Small intestine (tissue), 16 donors: ENCODE measurements at places on chromosomes 2 and 18. TPM values are rescaled to one million over a fixed set of nuclear protein-coding genes. Genes with fewer than 3 reads are reported as not detected.

UGT1A9 gene
- polyA plus RNA-seq = not detected

CFC1 gene
- polyA plus RNA-seq = not detected

PXDN gene
- polyA plus RNA-seq = 1.1 TPM

RAD51AP2 gene
- polyA plus RNA-seq = not detected

NT5C1B gene
- polyA plus RNA-seq = 0.78 TPM

UPP2 gene
- not detected for polyA plus RNA-seq

GRCh38 chr2:150133623-150134022 lies 353.8 kb downstream of the RND3 start:
- peak; percentile 84 for DNase-seq

- DNase-seq = no peak
Measured at GRCh38 chr18:39611381-39612100, 2045.9 kb upstream of the CELF4 start.

DNA sequence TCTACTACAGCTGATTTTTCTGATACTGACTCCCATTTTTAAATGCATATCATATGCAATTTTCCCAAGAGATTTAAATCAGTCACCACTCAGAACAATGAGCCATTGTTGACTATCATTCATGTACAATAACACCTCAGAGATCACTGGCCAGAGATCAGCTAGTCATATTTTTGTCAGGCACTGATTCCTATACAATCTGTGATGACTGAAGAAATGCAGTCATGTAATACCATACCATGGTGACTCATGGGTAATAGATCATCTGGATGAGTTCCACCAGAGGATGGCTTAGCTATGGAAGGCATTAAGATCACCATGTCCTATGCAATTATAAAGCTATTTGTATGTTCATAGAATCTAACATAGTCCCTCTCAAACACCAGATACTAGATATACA lies 285.7 kb upstream of the DCC start:
- DNase-seq = no peak

- no peak for DNase-seq
Measured at GRCh38 chr2:165312999-165313398, 73.8 kb downstream of the SCN2A start.

DNA sequence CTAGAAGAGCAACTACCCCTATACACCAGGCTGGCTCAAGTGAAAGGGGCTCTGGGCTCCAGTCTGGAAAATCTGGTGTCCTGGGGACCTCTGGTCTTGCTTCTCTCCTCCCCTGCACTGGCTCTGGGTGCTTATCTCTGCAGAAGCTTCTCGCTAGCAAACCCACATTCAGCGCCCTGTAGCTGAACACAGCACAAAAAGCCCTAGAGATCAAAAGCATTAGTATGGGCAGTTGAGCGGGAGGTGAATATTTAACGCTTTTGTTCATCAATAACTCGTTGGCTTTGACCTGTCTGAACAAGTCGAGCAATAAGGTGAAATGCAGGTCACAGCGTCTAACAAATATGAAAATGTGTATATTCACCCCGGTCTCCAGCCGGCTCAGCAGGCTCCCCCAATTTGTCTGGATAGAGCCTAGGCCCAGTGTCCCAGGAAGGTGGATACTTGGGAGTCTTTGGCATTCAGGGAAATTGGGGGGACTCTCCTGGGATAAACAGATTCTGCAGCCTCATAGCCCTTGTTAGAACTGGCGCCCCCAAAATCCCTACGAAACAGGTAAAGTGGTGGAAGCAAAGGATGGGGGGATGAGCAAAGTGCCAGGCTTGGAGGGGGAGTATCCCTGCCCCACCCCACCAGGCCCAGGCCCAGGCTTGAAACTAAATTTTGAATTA lies 2.5 kb upstream of the HOXD4 start:
- no peak for DNase-seq

GRCh38 chr2:177698281-177698680 lies 305.7 kb downstream of the AGPS start:
- no peak for DNase-seq
